Left forelimb (tissue), 1 donor: ENCODE measurements at places on chromosomes 4 and X.
A peak's percentile ranks its signal among the peaks of the same experiment; 100 is the strongest.

GRCh38 chr4:85807247-85807950 lies 332.4 kb downstream of the ARHGAP24 start:
- DNase-seq: no peak

DNA sequence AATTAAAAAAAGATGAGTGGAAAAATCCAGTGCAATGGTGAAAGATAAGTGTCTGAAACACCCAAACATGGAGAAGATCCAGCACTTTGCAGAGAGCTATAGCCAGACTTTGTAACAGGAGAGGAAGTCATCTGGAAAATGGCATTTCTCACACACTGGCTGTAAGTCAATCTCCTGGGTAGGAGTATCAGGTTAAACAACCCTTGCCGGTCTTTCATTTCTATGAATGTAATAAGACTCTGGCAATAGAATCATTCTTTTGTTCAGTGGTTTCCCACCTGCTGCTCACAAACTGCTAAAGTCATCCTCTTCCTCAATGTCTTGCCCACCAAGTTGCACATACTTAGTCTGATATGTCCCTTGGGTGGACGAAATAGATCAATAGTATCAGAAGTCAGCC lies 94.0 kb upstream of the ATP8A1 start:
- no peak for DNase-seq

- DNase-seq: no peak
These were observed 28.7 kb downstream of the SLC39A8 start for GRCh38 chr4:102316585-102316984.

DNA sequence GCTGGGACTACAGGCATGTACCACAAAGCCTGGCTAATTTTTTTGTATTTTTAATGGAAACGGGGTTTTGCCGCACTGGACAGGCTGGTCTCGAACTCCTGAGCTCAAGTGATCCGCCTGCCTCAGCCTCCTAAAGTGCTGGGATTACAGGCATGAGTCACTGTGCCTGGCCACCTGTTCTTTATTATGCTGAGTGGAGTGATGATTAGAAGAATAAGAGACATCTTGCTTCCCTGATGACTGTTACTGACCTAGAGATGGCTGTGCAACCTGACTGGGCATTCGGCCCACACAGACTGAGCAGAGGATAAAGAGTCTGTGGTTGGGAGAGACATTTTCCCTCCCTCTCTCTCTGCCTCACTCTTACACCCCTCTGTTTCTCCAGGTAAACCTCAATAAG lies 56.7 kb downstream of the SPINK2 start:
- no peak for DNase-seq

- no peak for DNase-seq
These were observed 14.2 kb downstream of the ATOH1 start for GRCh38 chr4:93842601-93843252.

GRCh38 chr4:147736458-147736857 lies 4.6 kb downstream of the ARHGAP10 start:
- no peak for DNase-seq

- peak; percentile 76 for DNase-seq
These were observed at the start of gene CCSER1 for GRCh38 chr4:90127223-90127705. TSS of gene CCSER1 (plus strand) at chr4:90127394.

DNA sequence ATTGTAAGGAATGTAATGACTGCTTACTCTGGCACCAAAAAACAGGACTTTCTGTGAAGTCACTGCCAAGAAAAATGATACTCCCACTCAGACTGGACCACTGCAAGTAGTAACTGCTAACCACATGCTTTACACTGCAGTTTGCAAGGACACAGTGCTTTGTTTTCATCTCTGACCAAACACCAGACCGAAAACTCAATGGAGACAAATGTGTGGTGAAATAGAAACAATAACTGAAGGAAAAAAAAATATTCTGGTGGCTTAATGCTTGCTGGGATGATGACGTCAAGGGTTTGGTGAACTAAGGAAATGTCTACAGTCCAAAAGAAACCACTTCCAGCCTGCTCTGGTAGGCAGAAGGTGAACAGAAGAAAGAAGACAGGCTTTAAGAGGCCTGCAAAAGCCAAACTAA lies 13.2 kb downstream of the GPC4 start:
- DNase-seq: no peak

- no peak for DNase-seq
These were observed 55.9 kb downstream of the TMEM156 start for GRCh38 chr4:38976308-38976707.

GRCh38 chr4:71494539-71494938 lies 155.7 kb downstream of the SLC4A4 start:
- no peak for DNase-seq

DNA sequence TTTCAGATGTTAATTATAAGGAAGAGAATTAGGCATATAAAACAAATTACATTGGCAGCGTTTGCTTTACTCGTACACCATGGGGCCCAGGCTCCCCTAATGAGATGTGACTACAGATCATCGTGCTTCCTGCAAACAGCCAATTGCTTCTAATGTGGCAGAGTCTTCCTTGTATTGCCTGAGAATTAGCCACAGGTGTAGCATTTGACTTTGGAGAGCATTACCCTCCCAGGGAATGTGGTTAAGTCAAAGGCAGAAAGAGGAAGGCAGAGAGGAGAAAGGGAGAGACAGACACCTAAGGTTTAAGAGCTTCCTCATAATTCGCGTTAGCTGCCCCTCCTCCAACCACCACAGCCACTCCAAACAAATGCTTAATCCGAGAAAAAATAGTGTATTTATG lies 97.0 kb downstream of the MID1IP1 start:
- DNase-seq: no peak
